Activated naive CD4-positive, alpha-beta T cell treated with anti-CD3 and anti-CD28 coated beads, Interleukin-2, amount 50 U/mL, for 72 hours (primary cell): ENCODE measurements at places on chromosomes 1 and 21. TPM values are rescaled to one million over a fixed set of nuclear protein-coding genes. Genes with fewer than 3 reads are reported as not detected.

Gene FBXO2
- 2.0 TPM for total RNA-seq

Gene FCER1G
- total RNA-seq = 7.4 TPM

Gene GRIK1
- total RNA-seq = not detected

Gene MARCKSL1
- total RNA-seq = 47.0 TPM

Gene TMEM52
- total RNA-seq = 0.64 TPM

Gene SYCP1
- not detected for total RNA-seq

Gene AMY2B
- total RNA-seq = 9.2 TPM

Gene RASSF5
- total RNA-seq = 239 TPM

Gene LCE1A
- total RNA-seq = not detected

Gene TBX19
- total RNA-seq = 2.0 TPM

Gene GNG4
- 0.75 TPM for total RNA-seq

Gene TPM3
- total RNA-seq = 610 TPM

Gene FAM72C
- 30.6 TPM for total RNA-seq

Gene MYOM3
- not detected for total RNA-seq

Gene CSF1
- total RNA-seq = 19.9 TPM

Gene OR2L2
- 0.23 TPM for total RNA-seq

Gene CASQ2
- not detected for total RNA-seq

Gene CZIB
- 67.6 TPM for total RNA-seq

Gene ERRFI1
- total RNA-seq = 2.3 TPM

Gene GJB5
- total RNA-seq = not detected

Gene COL9A2
- total RNA-seq = 9.6 TPM

Gene PALMD
- total RNA-seq = not detected

Gene CD247
- total RNA-seq = 158 TPM

Gene PLA2G2F
- total RNA-seq = not detected

Gene HES2
- 0.35 TPM for total RNA-seq

Gene CRP
- not detected for total RNA-seq

Gene CACHD1
- total RNA-seq = 1.6 TPM

Gene ANP32E
- 181 TPM for total RNA-seq

Gene KRTAP13-2
- total RNA-seq = not detected

Gene NBPF4
- total RNA-seq = not detected

Gene TARDBP
- total RNA-seq = 132 TPM

Gene S1PR1
- total RNA-seq = 221 TPM
